Body of pancreas (tissue), 4 donors: ENCODE measurements at places on chromosomes 11 and 22. TPM values are rescaled to one million over a fixed set of nuclear protein-coding genes. Genes with fewer than 3 reads are reported as not detected.

DNA sequence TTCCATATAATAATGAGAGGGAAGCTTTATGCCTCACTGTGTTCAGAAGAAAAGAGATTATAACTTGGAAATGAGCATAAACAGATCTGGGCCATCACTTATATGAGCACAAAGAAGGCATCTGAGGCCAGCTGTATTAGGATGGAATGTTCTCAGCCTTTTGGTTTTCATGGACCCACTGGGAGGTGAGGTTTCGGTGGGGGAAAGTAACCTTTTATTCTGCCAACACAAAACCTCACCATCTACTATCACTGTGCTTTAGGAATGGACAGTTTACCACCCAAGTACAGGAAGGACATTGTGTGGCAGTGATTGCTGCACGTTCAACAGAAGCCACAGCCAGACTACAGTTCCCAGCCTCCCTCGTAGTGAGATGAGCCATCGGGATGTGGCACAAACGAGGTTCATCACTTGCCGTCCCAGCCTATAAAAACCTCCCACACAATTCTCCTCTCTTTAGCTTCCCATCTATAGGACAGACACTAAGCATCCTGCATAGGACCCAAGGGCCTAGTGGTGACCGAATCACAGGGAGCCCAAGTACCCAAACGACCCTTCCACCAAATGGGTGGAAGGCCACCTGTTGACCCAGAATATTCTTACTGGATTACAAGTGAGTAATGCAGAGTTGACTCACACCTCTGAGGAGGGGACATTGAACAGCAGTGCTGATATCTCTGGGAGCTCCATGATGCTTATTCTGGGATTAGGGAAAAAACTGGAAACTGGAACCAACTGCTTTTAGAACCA, 121.5 kb upstream of the RAG2 start:
- DNase-seq: no peak

GRCh38 chr11:23211221-23211620, 350.9 kb upstream of the CCDC179 start:
- DNase-seq: no peak

GRCh38 chr22:36724836-36725235, 21.3 kb upstream of the CACNG2 start:
- no peak for DNase-seq

DNA sequence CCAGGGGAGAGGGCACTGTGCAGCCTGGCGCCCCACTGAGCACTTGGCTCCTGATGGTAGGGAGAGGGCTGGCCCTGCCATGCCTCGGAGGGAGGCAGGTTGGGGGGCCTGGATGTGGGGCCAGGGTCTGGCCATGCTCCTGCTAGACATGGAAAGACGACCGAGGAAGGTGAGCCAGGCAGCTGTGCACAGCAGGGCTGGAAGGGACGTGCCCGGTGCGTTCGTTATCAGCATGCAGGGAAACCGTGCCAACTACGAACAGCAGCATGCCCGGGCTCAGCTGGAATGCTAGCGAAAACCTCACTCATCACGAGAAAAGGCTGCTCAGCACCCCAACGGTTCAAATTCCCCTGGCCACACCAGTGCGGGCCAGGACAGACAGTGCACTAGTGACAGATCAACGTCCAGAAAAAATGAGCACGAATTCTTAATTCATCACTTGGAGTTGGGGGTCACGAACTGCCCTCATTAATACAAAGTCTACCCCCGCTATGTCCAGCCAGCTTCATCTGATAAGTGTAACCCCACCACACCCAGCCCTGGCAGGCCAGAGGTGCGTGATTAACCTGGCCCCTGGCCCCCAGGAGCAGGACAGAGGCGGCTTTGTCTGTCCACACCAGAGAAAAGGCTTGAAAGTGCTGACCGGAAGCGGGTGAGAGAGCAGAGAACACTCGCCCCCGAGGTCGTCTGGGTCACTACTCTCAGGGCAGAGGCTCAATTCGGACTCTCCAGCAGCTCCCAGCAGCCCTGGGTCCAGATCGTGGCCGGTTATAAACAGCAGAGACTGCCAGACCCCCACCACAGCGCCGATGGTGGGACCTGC, 84.2 kb downstream of the CELSR1 start:
- DNase-seq: peak; percentile 20

GRCh38 chr22:30087611-30088010, 7.3 kb downstream of the HORMAD2 start:
- no peak for DNase-seq

GRCh38 chr22:48366591-48366990, 1461.1 kb downstream of the BRD1 start:
- no peak for DNase-seq

GRCh38 chr11:5546457-5546856, 1.9 kb downstream of the OR52H1 start:
- no peak for DNase-seq

DNA sequence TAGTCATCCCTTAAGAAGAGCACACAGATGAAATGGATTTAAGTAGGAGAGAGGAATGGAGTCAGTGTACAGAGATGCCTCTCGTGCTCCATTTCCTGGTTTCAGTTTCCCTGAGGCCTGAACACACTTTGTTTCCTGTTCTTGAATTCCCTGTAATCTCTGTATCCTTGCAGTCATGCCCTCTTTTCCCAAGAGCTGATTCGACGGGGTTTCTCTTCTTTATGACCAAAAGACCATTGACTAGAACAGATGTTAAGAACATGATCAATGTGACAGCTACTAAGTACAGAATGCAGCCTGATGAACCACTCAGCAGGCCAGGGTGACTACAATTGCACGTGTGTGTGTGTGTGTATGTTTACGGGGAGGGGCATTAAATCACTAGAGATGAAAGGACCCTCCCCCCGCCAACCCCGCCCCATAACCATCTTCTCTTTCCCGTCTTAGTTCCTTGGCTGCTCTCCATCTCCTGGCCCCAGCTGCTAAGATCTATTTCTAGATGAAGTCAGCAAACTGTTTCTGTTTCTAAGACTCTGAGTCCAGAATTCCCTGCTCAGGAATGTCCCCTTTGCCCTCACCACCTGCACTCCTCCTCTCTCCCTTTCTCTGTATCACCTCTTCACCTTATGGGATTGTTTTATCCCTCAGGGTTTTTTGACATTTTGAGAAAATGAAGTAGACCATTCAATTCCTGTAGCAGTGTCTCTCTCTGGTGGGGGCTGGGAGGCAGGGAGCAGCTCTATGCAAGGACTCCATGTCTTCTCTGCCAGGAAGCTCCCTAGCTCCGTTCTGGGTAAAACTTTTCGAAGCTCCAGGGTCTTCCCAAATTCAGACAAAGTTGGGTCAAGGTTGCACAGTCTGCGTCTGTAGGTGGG, 26.0 kb downstream of the SLC22A6 start:
- no peak for DNase-seq

GRCh38 chr22:30605449-30606110, 1.4 kb upstream of the TCN2 start:
- DNase-seq: peak; percentile 72

- no peak for DNase-seq
Observed at GRCh38 chr22:20283674-20284066, 15.6 kb upstream of the RTN4R start.

- DNase-seq: no peak
Observed at GRCh38 chr11:115657586-115657985, 153.4 kb upstream of the CADM1 start.

GRCh38 chr11:74255741-74256375, 55.6 kb downstream of the P4HA3 start:
- DNase-seq: peak; percentile 57

- no peak for DNase-seq
Observed at GRCh38 chr11:104169091-104169490, 5.1 kb upstream of the PDGFD start.

GRCh38 chr11:75270896-75271418, 30.4 kb downstream of the TPBGL start:
- no peak for DNase-seq

GRCh38 chr11:44709281-44709562, 17.5 kb upstream of the TSPAN18 start:
- DNase-seq: no peak

GRCh38 chr11:129143335-129143734, 48.8 kb downstream of the ARHGAP32 start:
- peak; percentile 41 for DNase-seq

- no peak for DNase-seq
Observed at GRCh38 chr22:35526333-35526979, 14.2 kb upstream of the RASD2 start.

DNA sequence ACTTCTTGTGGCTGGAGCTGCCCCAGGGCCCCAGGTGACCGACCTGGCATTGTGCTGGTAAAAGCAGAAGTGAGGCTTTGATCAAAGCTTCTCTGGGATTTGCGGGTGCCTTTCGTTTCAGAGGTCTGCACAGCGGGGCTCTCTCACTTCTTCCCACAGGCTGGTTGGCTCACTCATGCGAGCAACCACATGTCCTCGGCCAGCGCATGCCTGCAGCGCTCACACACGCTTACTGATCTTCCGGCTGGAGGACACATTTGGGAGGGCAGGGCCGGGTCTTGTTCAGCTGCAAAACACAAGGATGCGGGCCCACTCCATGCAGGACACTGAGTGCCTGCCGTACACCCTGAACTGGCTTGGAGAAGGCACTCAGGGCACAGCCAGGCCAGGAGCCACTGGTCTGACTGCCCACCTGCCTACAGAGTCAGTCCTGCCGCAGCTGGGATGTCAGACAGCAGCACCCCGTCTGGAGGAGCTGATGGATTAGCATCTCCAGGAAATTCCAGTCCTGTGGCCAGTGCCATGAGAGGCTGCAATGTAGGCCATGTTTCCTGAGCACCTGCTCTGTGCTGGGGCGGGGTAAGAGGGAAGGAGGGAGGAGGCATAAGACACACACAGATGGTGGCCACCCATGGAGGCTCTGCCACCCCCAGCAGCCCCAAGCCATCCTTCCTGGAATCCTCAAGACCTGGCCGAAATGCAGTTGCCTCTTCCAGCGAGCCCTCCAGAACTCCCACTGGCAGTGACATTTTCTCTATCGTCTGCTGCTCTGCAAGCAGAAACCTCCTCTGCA, 1383.2 kb downstream of the BRD1 start:
- DNase-seq: no peak

GRCh38 chr11:121059605-121060004, 35.7 kb downstream of the TBCEL start:
- DNase-seq: no peak

DNA sequence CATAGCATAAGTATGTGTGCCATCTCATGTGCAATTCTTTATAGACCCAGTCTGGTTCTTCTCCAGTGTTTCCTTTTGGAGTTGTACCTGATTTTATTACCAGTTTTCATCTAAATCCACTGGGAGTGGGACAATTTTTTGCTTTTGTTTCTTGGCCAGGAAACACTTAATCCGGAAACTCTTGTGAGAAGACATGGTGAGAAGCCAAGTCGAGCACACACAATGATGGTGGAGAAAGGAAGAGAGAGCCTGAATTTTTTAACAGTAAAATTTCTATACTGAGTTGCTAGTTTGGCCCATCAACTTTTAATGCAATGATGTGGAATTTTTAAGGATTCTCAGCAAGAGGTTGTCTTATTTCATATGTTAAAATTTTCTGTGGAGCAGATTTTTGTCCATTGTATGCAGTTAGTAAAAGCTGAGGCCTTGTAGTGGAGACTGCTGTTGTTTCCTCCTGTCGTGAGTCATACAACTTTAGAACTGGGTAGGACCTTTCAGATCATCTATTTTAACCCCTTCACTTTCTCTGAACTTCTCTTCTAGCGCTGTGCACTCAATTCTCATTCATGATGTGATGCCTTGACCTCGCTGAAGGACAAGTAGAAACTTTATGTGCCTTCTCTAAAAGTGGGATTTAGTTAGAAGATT, 17.1 kb downstream of the FAR1 start:
- no peak for DNase-seq

GRCh38 chr11:125162743-125163142, 1.8 kb upstream of the PKNOX2 start:
- DNase-seq: no peak

DNA sequence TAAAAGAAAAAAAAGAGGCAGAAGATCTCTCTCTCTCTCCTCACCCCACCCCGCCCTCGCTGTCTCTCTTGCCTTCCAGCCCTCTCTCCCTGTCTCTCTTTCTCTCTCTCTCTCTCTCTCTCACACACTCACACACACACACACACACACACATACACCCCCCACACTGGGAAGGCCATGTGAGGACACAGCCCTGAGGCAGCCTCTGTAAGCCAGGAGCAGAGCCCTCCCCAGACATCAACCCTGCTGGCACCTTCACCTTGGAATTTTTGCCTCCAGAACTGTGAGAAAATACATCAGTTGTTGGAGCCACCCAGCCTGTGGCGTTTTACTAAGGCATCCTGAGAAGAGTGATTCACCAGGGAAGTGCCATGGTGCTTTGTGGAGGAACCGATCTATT, 14.7 kb downstream of the APOL3 start:
- no peak for DNase-seq

- no peak for DNase-seq
Observed at GRCh38 chr11:114130629-114131277, 71.2 kb downstream of the ZBTB16 start.

DNA sequence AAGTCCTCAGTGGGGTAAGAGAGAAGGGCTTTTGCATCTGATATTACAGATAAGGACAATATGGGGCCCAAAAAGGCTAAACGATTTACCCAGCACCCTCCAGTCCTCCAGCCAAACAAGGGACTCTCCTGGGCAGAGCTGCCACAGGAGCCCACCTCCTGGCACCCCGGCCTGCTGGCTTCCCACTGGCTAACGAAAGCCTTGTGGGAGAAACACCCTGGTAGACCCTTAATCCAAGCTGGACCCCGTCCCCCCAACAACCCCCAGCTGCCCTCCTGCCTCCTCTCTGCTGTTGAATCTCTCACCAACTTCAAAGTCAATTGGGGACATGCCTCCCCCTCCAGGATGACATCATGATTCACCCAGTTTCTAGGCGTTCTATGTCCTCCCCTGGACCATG, 10.8 kb downstream of the C1QTNF6 start:
- DNase-seq: no peak

DNA sequence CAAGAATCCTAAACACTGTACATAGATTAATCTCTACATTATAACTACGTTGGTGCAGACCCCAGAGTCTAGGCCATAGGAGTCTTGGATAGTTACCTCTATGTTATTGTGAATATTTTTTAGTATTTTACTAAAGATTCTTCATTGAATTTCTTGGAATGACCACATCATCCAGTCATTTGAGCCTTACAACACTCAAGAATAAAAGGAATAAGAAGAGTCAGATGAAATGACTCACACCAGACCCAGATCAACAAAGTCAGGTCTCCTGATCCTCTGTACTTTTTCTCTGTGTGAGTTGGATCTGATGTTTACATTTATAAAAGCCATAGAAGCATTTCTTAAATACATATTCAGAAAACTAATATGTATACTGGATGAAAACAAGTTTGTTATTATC, 179.2 kb upstream of the ARHGAP20 start:
- no peak for DNase-seq

GRCh38 chr22:47540011-47540410, 777.6 kb downstream of the TBC1D22A start:
- no peak for DNase-seq

- DNase-seq: no peak
Observed at GRCh38 chr11:128509621-128510389, 77.6 kb downstream of the ETS1 start.

The APLNR gene
- 1.3 TPM for total RNA-seq

The CNTF gene
- total RNA-seq: 1.3 TPM

The CLMP gene
- 22.1 TPM for total RNA-seq

The SCGB1A1 gene
- not detected for total RNA-seq

The KIRREL3 gene
- not detected for total RNA-seq

The PLAAT5 gene
- 2.6 TPM for total RNA-seq

The TMPRSS13 gene
- total RNA-seq: 1.6 TPM

The SEPTIN3 gene
- total RNA-seq: 0.52 TPM

The C22orf42 gene
- 1.6 TPM for total RNA-seq

The DMC1 gene
- not detected for total RNA-seq

The LMF2 gene
- total RNA-seq: 147 TPM
